ENCODE measurements at places on chromosomes 2 and 18.

GRCh38 chr2:33212151-33212550 is 264.3 kb upstream of the RASGRP3 start:
- DNase-seq: no peak

DNA sequence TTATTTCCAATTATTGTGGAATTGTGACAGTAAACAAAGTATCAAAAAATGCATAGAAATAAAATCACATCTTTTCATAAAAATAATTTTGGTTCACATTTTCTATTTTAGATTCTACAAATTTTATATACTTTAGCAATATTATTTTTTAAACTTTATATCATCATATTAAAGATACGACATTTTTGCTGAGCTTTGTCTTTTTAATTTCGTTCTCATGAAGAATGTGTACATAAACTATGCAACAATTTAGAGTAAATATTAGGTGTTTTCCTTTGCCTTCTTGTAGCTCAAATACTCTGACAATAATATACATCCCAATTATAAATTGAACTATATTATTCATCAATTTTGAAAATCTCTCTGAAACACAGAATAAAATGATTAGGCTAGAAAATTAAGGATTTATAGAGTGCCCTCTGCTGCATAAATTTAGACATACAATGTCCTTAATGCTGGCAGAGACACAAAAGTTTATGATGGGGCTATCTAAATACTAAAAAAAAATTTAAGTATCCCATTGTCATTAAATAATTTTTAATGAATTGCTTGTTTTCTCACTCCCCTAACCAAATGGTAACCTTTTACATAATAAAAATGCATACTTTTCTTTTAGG is 45.7 kb downstream of the CCDC102B start:
- no peak for DNase-seq

GRCh38 chr2:68925295-68925896 is 27.3 kb downstream of the GKN2 start:
- DNase-seq: no peak

DNA sequence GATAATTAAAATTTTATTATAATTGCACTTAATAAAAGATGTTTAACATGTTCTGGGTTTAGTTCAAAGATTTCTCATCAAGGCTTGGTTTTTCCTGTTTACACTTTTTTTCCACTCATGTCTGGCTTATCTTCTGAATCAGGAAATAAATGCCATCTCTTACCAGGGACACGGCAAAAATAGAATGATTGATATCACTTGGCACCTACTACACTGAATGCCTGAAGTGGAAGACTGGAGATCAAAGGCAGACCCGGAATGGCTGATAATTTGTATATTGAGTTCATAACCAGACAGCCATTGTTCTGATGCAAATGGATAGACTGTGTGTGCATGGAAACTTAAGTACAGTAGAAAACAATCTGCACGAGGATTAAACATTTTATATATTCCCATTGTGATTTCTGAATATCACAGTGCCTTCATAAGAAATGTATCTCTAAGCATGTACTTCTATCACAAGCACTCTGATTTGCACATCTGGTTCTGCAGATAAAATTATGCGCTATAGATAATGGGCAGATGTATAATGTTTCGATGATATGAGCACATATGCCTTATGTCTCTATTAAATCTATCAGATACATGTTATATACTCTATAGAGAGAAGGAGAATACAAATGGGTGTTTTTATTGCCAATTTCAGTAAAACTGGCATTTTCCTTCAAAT is 304.8 kb downstream of the RND3 start:
- no peak for DNase-seq

GRCh38 chr2:12828980-12829379 is 112.2 kb downstream of the TRIB2 start:
- DNase-seq: no peak

DNA sequence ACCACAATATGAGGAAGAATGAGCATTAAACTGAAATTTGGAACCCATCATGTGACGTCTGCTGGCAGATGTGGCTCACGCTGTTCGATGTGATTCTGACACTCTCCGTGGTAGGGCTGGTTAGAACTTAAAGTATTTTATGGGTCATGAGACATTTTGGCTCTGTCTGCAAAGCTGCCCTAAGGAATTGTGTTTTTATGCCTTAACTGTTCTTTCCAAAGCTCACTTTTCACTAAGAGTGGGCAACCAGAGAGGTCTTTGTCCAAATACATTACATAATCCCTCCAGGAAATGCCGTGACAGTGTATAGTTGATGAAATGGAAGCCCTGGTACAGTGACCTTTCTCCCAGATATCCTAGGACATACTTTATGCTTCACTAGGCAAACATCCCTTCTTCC is 119.1 kb downstream of the AQP4 start:
- DNase-seq: no peak

Measured in glutamatergic neuron (in vitro differentiated cells).